NCI-H187 treated with DMSO at 0.1 percent for 48 hours (cell line): ENCODE measurements at places on chromosomes 7 and 10.

- no peak for DNase-seq
These were observed 454.5 kb upstream of the FZD8 start for GRCh38 chr10:36096576-36096975.

GRCh38 chr7:56811081-56811480 is 321.2 kb downstream of the ZNF479 start:
- DNase-seq: no peak

GRCh38 chr7:99001482-99002147 is 123.3 kb downstream of the TRRAP start:
- DNase-seq: no peak

GRCh38 chr7:5064391-5065106 is 18.9 kb downstream of the RBAK start:
- DNase-seq: no peak

DNA sequence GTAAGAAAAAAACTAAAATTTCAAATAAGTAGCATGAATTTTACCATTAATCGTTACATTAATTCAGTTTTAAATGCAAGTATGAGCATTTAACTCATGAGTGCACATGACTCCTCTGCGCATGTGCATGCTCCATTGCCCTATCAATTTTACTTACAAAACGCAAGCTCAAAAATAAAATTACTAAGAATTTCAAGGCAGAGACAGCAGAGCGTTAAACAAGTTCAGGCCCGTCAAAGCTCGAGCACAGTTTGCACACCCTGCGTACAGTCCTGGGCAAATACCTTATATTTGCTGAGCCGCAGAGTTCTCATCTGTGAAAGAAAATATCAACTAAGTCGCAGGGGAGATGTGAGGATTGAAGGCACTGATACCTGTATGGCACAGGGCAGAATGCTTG is 373.6 kb downstream of the BBS9 start:
- no peak for DNase-seq

GRCh38 chr10:87092861-87093631 is 1.6 kb downstream of the GLUD1 start:
- no peak for DNase-seq

GRCh38 chr10:36147529-36147928 is 505.4 kb upstream of the FZD8 start:
- no peak for DNase-seq

- no peak for DNase-seq
These were observed 667 bp downstream of the KLLN start for GRCh38 chr10:87862679-87863052.

DNA sequence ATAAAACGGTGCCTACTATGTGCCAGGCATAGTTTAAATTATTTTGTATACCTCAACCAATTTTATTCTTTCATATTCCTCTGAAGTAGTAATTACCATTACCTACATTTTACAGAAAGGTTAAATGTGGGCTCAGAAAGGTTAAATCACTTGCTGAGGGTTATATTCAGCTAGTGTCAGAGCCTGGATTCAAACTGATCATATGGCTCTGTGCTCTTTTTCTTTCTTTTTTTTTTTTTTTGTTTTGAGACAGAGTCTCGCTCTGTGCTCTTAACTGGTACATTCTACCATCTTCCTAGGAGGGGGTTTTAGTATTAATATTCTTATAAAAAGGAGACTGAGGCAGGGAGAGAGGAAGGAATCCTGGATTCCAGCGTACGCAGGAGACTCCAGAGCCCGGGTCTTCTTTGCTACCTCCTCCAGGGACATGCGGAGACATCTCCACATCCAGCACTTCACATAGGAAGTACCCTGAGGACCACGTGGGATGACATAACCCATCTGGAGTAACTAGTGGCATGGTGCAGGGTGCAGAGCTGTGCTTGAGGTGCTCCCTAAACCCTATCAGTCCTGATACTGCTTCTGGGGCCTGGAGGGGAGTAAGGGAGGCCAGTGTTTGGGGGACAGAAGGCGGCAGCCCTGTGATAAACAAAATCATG is 29.6 kb upstream of the ATXN7L1 start:
- DNase-seq: no peak

- no peak for DNase-seq
These were observed 26.8 kb downstream of the PYROXD2 start for GRCh38 chr10:98388101-98388655.

DNA sequence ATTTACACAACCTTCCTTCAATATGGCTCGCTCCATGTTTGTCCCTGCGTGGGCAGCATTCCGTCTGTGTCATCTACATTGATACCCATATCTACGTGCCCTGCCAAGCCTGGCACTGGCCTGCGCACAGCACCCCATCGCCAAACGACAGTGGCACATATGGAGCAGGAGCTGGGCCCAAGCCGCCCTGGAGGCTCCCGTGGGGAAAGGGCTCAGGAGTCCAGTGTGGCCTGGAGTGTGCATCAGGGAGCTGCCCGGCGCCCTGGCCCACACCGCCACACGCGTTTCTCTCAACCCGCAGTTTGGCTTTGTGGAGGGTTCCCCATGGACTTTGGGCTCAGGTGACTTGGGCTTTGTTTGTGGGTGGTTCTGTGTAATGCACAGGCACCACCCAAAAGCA is 273.2 kb downstream of the PTPRN2 start:
- no peak for DNase-seq

DNA sequence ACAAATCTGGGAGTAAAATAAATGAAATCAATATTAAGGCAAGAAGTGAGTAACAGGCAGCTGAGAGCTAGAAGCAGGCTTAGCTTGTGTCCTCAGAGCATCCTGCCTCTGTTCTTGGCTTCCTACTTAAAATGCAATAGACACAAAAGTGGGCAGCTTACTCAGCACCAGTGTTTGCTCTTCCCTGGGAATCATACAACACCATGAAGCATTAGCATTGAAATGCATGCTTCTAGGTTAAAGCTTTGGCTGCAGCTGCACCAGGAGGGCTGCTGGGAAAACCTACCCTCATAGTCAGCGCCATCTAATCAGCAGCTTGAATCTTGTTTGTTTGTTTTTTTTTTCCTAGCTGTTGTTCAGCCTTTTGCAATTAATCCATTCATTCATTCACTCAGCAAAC is 104.2 kb upstream of the VWC2 start:
- no peak for DNase-seq

DNA sequence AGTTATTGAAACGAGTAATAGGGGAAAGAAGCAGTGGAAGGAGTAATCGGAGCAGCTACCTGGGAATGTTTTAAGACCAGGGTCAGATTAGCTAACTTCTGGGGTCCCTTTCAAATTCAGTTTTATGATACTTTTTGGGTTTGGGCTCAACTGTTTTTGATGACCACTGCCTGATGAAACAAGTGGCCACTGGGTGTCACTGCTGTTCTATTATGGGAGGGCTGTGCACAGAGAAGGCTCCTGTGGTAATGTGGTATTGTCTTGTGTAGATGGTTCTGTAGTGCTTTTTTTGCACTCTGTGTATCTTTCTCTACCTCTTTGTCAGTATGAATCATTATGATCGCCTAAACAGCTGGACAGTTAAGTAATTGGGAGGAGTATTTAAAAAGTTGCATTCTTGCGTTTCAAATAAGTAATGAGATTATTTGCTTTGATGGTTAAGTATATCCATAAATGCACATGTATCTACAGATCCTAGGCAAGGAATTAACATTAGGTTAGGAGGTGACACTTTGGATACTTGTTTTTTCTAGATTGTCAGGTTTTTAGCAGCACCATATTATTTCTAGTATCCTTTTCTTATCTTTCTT is 128.4 kb downstream of the ABCA13 start:
- DNase-seq: no peak

GRCh38 chr7:123746931-123747488 is 1.8 kb downstream of the WASL start:
- no peak for DNase-seq

DNA sequence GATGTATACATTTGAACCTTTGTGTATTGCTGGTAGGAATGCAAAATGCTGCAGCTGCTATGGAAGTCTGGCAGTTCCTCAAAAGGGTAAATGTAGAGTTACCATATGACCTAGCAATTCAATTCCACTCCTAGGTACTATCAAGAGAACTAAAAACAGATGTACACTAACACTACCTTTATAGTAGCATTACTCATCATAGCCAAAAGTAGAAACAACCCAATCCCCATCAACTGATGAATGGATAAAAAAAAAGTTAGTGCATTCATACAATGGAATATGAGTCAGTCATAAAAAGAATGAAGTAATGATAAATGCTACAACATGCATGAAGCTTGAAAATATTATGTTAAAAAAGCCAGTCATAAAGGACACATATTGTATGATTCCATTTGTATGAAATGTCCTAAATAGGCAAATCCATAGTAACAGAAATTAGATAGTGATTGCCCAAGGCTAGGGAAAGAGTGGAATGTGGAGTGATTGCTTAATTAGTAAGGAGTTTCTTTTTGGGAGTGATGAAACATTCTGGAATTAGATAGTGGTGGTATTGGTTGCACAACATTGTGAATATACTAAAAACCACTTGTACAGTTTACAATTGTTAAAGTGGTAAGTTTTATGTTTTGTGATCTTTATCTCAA is 96.4 kb upstream of the AOAH start:
- no peak for DNase-seq

GRCh38 chr7:32164341-32164996 is 94.3 kb upstream of the PDE1C start:
- DNase-seq: no peak

GRCh38 chr7:156456503-156457115 is 184.0 kb upstream of the RNF32 start:
- DNase-seq: no peak

- DNase-seq: no peak
These were observed 77.4 kb downstream of the ATXN7L1 start for GRCh38 chr7:105799006-105799405.

DNA sequence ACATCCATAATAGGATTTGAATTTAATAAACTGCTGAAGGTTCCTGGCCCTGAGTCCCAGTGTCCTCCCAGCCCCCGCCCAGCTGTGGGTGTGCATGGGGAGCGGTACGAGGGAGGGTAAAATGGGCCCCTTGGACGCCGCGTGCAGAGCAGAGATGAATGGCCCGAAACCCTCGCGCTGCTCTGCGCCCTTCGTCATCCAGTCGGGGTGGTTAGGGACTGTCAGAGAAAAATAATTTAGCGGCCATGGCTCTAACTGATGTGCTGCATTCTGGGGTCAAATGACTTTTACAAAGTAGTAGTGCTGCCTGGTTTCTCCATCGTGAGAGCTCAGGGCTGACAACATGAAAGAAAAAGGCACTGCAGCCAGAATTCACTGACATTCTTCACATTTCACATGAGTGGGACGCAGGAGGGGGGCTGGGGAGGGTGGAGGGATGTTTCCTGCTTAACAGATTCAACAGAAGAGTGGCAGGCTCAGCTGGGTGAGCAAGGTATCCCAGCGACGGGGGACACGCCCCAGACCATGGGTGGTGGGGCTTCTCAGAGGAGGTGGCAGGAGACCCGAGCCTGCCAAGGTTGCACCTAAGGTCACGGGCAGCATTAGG is 304.5 kb downstream of the WDR37 start:
- no peak for DNase-seq

DNA sequence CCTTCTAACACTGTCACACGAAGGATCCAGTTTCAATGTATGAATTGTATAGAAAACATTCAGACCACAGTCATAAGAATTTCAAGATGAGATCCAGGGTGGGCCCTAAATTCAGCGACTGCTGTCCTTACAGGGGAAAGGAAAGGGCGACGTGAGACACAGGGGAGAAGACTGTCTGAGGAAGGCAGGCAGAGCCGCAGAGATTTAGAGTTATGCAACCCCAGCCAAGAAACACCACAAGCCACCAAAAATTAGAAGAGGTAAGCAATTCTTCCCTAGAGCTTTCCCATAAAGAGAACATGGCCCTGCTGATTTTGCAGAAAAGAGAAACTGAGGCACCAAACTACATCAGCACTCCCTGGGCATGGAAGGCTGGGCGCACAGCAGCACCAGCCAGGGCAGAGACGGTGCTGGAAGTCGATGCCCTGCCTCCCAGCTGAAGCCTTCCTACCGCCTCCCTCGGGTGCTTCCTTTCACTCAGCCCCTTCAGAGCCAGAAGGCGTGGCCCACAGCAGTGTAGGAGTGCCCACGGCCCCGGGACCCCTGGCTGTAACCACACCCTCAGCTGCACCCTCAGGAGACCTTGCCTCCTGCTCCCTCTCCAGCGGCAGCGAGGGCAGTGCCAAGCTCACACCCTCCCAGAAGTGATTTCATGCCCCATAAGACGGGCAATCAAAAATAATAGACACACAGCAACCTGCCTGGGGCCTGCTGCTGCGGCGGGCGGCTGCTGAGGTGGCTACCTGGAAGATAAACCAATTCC is 81.0 kb upstream of the LRRC4 start:
- DNase-seq: no peak

- no peak for DNase-seq
These were observed 247.1 kb downstream of the LRMDA start for GRCh38 chr10:75678527-75678926.

DNA sequence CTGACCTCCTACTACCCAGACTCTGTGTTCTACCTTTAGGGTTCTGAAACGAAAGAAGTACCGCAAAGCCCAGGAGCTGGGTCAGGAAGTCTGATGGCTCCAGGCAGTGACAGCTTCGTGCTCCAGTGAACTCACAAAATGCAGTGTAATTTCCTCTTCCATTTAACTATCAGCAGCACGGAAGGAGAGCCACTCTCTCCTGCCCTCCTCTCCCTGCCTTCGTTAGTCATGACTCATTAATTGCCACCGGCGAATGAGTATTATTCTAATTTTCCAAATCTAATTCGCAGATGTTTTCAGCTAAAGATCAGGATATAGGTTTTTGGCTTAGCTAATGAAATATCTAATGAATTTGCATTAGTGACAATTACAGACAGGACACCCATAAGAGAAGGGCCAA is 1262.0 kb downstream of the TYW1 start:
- no peak for DNase-seq

- DNase-seq: no peak
These were observed 684.9 kb upstream of the CELF2 start for GRCh38 chr10:10332786-10333185.

DNA sequence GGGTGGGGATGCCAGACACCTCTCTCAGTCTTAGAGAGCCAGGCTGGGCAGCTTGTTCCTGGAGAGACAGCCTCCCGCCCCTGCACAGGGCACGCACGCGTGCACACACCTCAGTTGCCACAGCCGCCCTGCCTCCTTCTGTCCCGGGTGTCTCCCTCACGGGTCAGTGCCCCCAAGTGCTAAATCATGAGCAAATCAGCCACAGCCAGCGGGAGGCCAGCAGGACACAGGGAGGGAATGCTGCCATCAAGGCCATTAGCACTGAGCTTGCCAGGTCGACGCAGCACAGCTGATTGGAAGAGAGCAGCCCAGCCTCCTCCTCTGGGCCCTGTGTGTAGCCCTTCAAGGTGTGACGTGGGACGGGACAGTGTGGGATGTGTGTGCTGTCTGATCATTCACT is 130.4 kb downstream of the CDH23 start:
- DNase-seq: no peak

- no peak for DNase-seq
These were observed 67.6 kb downstream of the TACC2 start for GRCh38 chr10:122056431-122057094.
